ENCODE measurements at places on chromosomes 4 and X.

DNA sequence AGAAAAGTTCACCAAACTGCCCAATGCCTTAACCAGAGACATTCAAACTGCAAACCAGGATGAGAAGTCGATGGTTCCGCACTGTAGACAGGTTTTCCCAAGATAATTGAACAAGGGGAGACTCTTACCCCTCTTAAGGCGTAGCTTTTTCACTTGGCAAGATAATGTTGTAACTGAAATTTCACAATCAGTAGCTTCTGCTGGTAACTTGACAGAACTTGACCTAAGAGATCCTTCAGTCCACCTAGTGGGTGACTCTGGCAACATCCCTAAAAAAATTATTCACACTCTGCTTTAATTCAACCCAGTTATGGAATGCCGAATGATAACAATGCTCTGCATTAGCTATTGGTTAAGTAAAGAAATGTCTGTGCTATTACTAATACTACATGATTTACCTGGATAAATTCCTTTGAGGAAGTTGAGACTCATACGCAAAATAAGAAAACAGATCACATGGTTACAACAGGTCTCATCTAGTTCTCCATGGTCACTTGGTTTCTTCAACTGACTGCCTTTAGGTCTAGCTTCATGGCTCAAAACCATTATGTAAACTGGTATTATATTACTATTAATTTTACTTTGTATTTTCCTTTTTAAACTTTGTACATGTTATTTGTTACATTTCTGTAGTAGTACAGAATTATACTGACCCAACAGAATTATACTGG, 9.1 kb downstream of the ELF2 start:
- DNase-seq: peak; percentile 82

DNA sequence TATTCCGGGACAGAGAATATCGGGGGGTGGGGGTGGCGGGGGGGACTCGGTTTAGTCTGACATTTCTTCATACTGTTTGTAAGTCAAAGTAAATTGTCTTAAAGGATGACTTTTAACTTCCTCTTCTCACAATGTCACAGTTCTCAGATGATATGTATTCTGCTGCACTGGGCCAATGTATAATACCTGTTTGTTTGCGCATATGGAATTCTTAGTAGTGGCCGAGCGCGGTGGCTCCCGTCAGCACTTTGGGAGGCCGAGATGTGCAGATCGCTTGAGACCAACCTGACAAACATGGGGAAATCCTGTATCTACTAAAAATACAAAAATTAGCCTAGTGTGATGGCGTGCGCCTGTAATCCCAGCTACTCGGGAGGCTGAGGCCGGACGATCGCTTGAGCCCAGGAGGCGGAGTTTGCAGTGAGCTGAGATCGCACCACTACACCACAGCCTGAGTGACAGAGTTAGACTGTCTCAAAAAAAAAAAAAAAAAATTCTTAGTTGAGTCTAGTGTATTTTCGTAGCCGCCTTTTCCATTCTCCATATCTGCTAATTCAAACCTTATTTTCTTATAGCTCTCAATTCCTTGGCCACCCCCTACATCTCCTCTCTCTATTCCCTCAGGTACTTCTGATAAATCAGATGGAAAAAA, 851 bp downstream of the POLR2B start:
- peak; percentile 52 for DNase-seq

DNA sequence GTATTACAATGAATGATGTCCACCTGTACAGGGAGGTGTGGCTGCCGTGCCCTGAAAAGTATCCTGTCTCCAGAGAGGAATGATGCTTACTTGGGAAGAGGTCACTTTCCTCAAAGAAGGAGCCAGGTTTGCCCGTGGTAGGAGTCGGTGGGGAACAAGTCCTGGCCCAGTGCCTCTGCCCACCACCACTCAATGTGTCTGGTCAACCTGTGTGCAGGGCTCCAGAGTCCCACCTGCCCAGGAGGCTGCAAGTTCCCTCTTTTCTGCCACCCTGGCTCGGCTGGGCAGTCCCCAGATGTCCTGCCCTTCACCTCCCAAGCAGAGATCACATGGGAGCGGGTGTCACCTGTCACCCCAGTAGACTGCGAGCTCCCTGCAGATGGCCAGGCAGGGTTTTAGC, 75.4 kb upstream of the C4orf50 start:
- no peak for DNase-seq

DNA sequence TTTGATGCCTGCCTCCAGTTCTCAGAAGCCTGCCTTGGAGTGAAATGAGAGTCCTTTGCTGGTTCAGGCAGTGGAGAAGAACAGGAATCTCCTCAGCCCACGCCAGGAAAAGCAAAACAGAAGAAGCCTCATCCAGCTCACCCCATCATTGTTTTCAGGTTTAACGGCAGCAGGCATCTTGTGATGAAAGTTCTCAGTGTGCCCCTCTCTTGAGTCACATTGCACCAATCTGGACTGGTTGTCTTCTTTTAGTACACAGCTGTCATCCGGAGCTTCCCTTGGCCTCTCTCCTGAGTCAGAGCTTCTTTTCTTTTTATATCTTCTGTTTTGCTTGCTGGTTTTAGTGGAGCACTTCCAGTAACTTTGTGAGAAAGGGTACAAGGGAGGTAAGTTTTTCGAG, 50.9 kb downstream of the TSPAN7 start:
- no peak for DNase-seq

- no peak for DNase-seq
These were observed 1.2 kb upstream of the NEUROG2 start for GRCh38 chr4:112517067-112517634.

- DNase-seq: no peak
These were observed 157.6 kb downstream of the ATRX start for GRCh38 chrX:77628294-77629025.

- DNase-seq: peak; percentile 37
These were observed 81.6 kb upstream of the HHIP start for GRCh38 chr4:144564358-144564757.

DNA sequence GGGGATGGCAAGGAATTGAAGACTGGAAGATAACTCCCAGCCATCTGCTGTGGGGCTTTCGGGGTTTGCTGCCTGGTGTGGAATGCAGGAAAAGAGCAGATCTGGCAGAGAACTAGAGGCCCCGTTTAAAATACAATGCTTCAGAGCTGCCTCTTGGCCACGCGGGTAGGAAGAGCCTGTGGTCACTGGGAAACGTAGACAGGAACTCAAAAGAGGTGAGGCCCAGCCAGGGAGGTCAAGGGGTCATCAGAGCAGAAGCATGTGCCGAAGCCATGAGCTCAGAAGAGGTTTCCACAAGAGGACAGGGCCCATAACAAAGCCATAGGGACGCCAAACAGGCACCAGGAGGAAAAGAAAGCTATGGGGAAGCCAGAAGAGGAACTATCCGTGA, 14.5 kb upstream of the STS start:
- peak; percentile 62 for DNase-seq

DNA sequence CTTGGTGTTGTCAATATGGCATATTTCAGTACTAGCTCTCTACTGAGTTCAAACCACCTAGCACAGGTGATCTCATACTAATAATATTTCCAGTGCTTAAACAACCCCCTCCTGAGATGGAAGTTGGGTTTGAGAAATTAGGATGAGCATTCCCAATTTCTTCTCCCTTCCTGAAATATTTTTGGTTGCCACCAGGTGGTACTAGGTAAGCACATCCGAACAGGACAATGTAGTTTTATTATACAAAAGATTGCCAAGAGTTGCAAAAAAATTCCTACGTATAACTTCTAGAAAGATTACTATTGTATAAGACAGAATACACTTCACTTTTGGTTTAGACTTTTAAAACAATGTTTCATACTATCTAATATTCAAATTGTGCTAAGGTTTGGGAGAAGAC, 484.5 kb downstream of the PACRGL start:
- DNase-seq: no peak

GRCh38 chr4:156659983-156660382, 311.6 kb downstream of the PDGFC start:
- no peak for DNase-seq

- DNase-seq: no peak
These were observed 31.6 kb upstream of the LSM6 start for GRCh38 chr4:146143888-146144287.

- DNase-seq: no peak
These were observed 38.4 kb upstream of the HUWE1 start for GRCh38 chrX:53724872-53725271.

GRCh38 chr4:110955748-110956147, 332.9 kb upstream of the PITX2 start:
- peak; percentile 57 for DNase-seq

GRCh38 chrX:131288738-131289511, at the start of gene IGSF1:
Gene IGSF1, minus strand, starts transcription at chrX:131289306. Its CDS starts 2,632 bp downstream, at chrX:131286674.
- peak; percentile 13 for DNase-seq

GRCh38 chr4:14299166-14299565, 671.6 kb upstream of the BOD1L1 start:
- no peak for DNase-seq

DNA sequence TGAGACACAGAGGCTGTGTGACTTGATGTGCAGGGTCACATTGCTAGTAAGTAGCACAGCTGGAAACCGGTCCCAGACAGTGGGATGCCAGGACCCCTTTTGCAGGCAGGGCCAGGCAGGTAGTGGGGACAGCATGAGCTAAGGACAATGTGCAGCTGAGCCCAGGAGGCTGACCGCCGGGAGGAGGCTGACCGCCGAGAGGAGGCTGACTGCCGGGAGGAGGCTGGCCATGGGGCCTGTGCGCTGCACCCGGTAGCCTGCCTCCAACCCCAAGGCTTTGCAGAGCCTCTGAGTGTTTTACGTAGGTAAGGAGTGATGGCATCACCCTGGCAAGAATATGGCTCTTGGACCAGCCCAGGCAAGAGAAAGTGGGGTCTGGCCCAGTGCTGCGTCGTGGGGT, 58.9 kb downstream of the TBC1D14 start:
- DNase-seq: no peak

DNA sequence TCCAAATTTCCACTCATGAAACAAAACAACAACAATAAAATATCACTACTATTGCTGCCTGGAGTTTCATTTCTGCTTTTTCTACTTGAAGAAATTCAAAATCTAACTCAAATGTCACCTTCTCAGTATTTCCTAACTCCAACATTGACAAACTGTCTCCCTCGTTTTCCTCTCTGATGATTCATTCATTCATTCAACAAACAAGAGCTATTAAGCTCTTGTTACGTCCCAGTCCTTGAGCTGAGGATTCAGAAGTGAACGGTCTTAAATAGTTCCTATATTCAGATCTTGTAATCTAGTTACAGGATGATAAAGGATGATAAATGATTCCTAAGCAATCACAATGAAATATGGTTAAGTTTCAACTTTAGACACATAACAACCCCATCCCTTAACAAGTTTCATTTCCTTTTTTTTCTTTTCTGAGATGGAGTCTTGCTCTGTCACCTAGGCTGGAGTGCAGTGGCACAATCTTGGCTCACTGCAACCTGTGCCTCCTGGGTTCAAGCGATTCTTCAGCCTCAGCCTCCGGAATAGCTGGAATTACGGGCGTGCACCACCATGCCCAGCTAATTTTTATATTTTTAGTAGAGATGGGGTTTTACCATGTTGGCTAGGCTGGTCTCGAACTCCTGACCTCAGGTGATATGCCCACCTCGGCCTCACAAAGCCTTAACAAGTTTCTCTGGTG, 1.7 kb downstream of the SLC9B2 start:
- peak; percentile 83 for DNase-seq

- no peak for DNase-seq
These were observed 193.0 kb downstream of the MGST2 start for GRCh38 chr4:139858436-139859205.

DNA sequence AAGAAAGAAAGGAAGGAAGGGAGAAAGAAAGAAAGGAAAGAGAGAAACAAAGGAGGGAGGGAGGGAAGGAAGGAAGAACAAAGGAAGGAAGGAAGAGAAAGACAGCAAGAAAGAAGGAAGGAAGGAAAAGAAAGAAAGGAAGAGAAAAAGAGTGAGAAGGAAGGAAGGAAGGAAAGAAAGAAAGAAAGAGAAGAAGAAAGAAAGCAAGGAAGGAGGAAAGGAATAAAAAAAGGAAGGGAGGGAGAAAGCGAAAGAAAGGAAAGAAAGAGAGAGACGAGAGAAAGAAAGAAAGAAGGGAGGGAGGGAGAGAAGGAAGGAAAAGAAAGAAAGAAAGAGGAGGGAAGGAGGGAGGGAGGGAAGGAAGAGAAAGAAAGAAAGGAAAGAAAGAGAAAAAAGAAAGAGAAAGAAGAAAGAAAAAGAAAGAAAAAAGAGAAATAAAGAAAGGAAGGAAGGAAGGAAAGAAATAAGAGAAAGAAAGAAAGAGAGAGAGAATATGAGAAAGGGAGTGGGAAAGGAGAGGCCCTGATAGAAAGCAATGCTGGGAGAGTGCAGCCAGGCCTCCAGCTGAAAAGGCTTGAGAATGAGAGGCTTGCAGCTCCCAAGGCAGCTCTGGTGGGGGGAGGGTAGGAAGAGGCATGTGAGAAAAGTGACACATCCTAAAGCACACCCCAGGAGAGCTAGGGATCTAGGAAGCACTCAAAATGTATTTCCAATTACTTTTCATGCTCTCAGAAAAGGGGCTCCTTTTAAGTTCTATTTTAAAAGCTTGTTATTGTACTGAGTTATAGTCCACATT, 134.0 kb upstream of the ZIC3 start:
- DNase-seq: no peak

DNA sequence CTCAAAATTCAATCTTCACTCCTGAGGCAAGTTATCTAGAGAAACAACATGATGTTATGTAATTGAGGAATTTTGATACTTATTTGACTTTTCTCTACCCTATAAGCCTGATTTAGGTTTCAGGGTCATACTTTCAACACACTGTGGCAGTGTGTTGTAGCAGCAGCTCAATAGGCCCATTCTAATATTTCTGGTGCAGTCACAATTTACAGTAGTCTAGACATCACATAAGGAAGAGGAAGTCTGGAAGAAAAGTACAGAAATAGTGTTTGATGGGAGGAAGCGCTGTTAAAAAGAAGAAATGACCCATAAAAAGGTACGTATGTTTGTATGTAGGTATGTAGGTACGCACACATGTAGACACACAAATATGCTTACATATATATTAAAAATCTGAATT, 194.3 kb downstream of the ARHGAP24 start:
- no peak for DNase-seq

DNA sequence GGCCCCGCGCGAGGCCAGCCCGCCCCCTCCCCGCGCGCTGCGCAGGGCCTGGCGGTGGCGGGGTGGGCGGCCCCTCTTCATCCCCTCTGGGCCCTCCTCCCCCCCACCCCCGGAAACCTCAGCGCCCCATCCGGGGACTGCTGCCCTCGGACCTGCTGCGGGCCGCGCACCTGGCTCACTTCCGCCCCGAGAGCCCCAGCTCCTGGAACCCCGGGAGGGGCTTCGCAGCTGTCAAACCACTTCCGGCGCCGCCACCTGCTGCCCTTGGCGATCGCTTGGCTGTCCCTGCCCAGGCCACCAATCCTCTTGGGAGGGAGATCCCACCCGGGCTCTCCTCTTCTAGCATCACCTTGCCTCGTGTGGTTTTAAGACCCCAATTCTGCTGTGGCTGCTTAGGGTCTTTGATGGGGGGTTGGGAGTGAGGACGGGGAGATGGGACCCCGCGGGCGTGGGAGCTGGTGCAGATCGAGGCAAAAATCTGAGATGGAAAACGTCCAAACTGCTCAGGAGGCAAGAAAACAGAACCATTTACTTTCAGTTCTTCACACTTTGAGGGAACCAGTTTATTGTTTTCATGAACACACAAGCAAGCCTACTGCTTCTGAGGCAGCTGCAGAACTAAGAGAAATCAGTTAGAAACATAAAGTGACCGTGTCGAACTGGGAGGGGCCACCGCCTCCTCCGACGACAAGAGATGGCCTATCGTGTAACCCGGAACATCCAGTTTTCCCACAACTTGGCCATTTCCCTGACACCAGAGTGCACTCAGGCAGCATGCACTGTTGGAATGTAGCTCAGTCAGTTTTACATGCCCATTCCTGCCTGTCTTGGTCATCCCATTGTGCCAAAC, 754 bp downstream of the MTMR1 start:
- DNase-seq: peak; percentile 51
